ENCODE measurements at places on chromosomes 6 and 20. TPM values are rescaled to one million over a fixed set of nuclear protein-coding genes. Genes with fewer than 3 reads are reported as not detected.

TNFAIP3 gene
- 4.8 TPM for total RNA-seq

POU5F1 gene
- total RNA-seq = 0.59 TPM

PCSK2 gene
- total RNA-seq = not detected

SS18L1 gene
- total RNA-seq = 14.3 TPM

BPI gene
- total RNA-seq = not detected

GLP1R gene
- total RNA-seq = not detected

VWA7 gene
- under 0.01 TPM for total RNA-seq

CTAGE9 gene
- not detected for total RNA-seq

HLA-DRB1 gene
- under 0.01 TPM for total RNA-seq

TTK gene
- total RNA-seq = 42.4 TPM

XKR7 gene
- total RNA-seq = not detected

VGLL2 gene
- not detected for total RNA-seq

TAGAP gene
- not detected for total RNA-seq

LAMA4 gene
- 511 TPM for total RNA-seq

SLC22A2 gene
- total RNA-seq = not detected

ZBTB46 gene
- under 0.01 TPM for total RNA-seq

MAS1 gene
- not detected for total RNA-seq

HLA-DRA gene
- 0.73 TPM for total RNA-seq

MCHR2 gene
- not detected for total RNA-seq

SLC2A10 gene
- 28.3 TPM for total RNA-seq

MYL9 gene
- 23.1 TPM for total RNA-seq

RTEL1 gene
- 11.8 TPM for total RNA-seq

GFOD1 gene
- 2.2 TPM for total RNA-seq

HRH3 gene
- total RNA-seq = not detected

CD83 gene
- 3.9 TPM for total RNA-seq

KCNQ5 gene
- 1.2 TPM for total RNA-seq

NAPB gene
- total RNA-seq = 10.0 TPM

Measured in subcutaneous preadipocyte (primary cell).